Activated CD8-positive, alpha-beta T cell treated with anti-CD3 and anti-CD28 coated beads for 36 hours (primary cell): ENCODE measurements at places on chromosomes 1 and 21.

- H3K4me3 ChIP-seq: no peak overlapping the region
- H3K4me1 ChIP-seq: no peaks in the 10 kb centered on the region
- H3K36me3 ChIP-seq: no peaks in the 10 kb centered on the region
- H3K27ac ChIP-seq: no peak overlapping the region
- H3K27me3 ChIP-seq: no peaks in the 10 kb centered on the region
These were observed 40.2 kb downstream of the CASQ2 start for GRCh38 chr1:115728341-115728740.

DNA sequence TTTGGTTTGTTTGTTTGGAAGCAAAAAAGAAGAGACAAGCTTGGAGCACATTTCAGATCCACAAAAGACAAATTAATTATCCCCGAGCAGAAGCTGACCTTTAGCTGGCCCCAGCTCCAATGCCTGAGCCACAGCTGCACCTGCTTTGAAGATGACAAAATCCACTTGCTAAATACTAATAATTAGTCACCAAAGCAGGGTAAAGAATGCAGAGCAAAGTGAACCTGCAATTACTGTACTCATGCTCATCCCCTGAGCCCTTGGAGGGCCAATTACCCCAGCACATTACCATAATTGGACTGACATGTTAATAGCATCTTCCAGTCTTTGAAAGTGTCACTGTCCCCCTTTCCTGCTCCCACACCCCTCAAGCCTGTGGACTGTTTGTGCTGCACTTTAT, 38.2 kb upstream of the KCND3 start:
- no peaks in the 10 kb centered on the region for H3K4me1 ChIP-seq
- DNase-seq: no peak
- H3K36me3 ChIP-seq: no peaks in the 10 kb centered on the region
- H3K4me3 ChIP-seq: no peak overlapping the region
- peaks cover 6% of the 10 kb centered on the region for H3K27me3 ChIP-seq

- no peaks in the 10 kb centered on the region for H3K36me3 ChIP-seq
- H3K27ac ChIP-seq: no peak overlapping the region
- H3K4me1 ChIP-seq: peaks cover 9% of the 10 kb centered on the region
- DNase-seq: no peak
These were observed 7.1 kb upstream of the C1orf159 start for GRCh38 chr1:1122981-1123480.

DNA sequence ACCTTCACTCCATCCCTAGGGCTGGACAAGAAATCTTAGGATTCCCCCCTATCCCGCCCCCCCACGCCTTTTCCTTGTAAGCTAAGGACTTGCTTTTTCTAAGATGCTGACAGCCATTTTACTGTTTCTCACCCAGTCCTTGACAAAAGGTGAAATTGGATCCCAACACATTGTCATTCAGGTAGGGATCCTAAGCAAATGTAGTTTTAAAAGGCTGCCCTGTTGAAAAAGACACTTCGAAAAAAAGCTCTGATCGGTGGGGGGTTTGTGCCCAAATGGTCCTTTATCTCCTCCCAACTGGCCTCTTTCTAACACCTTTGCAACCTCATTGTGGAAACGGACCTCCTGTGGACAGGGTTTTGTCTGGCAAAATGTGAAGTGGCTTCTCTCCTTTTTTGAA, 2.9 kb downstream of the CACHD1 start:
- H3K27ac ChIP-seq: no peak overlapping the region
- DNase-seq: no peak
- no peaks in the 10 kb centered on the region for H3K36me3 ChIP-seq
- H3K4me3 ChIP-seq: no peak overlapping the region
- peaks cover 27% of the 10 kb centered on the region for H3K27me3 ChIP-seq
- H3K4me1 ChIP-seq: peaks cover 12% of the 10 kb centered on the region

DNA sequence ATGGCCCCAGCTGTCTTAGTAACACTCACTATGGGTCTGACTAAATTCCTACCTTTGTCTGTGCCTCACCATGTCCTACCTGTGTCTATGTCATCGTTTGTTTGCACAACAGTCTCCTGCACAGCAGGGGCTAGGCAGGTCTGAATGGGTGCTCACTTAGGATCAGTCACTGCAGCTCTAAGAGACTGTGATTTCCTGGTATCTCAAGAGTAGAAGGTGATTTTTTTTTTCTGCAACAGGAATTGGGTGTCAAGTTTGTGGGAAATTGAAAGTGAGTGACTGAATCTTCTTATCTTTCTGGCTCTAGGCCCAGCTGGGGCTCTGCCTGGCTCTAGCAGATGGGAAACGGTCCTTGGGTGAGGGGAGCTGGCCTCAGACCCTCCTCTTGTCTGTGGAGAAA, 46.4 kb upstream of the TRABD2B start:
- H3K36me3 ChIP-seq: no peaks in the 10 kb centered on the region
- peaks cover 2% of the 10 kb centered on the region for H3K27me3 ChIP-seq
- H3K27ac ChIP-seq: no peak overlapping the region
- no peak for DNase-seq
- H3K4me1 ChIP-seq: no peaks in the 10 kb centered on the region
- H3K4me3 ChIP-seq: no peak overlapping the region

GRCh38 chr1:183090391-183091006, 67.3 kb downstream of the LAMC1 start:
- H3K4me3 ChIP-seq: no peak overlapping the region
- H3K36me3 ChIP-seq: no peaks in the 10 kb centered on the region
- no peak overlapping the region for H3K27ac ChIP-seq
- H3K4me1 ChIP-seq: no peaks in the 10 kb centered on the region
- no peak for DNase-seq

- no peaks in the 10 kb centered on the region for H3K36me3 ChIP-seq
- DNase-seq: no peak
- H3K4me3 ChIP-seq: no peak overlapping the region
- no peaks in the 10 kb centered on the region for H3K4me1 ChIP-seq
These were observed 101.7 kb downstream of the BCAR3 start for GRCh38 chr1:93579891-93580290.
